ENCODE measurements at places on chromosomes 5 and 9. TPM values are rescaled to one million over a fixed set of nuclear protein-coding genes. Genes with fewer than 3 reads are reported as not detected.

The WNT8A gene
- total RNA-seq: not detected

The SLC25A2 gene
- total RNA-seq: 0.18 TPM

The MLANA gene
- total RNA-seq: not detected

The SELENOP gene
- 131 TPM for total RNA-seq

The EQTN gene
- not detected for total RNA-seq

The C9orf153 gene
- 0.18 TPM for total RNA-seq

The ARHGEF37 gene
- total RNA-seq: 0.57 TPM

The PCDHB2 gene
- total RNA-seq: 1.6 TPM

The WDR38 gene
- not detected for total RNA-seq

The DMRT2 gene
- total RNA-seq: under 0.01 TPM

The HAVCR2 gene
- 0.09 TPM for total RNA-seq

The SGTB gene
- 12.0 TPM for total RNA-seq

The GDA gene
- total RNA-seq: not detected

The MYMK gene
- total RNA-seq: not detected

The GPR151 gene
- not detected for total RNA-seq

The ANAPC2 gene
- 15.2 TPM for total RNA-seq

The CCL27 gene
- not detected for total RNA-seq

The MEF2C gene
- 4.7 TPM for total RNA-seq

The ZNG1F gene
- 3.3 TPM for total RNA-seq

The LMAN2 gene
- total RNA-seq: 488 TPM

The SGCD gene
- 9.2 TPM for total RNA-seq

The PRR7 gene
- total RNA-seq: 2.7 TPM

The GMCL2 gene
- not detected for total RNA-seq

The ISOC1 gene
- total RNA-seq: 15.5 TPM

The PCDHB13 gene
- 0.28 TPM for total RNA-seq

The APC gene
- total RNA-seq: 32.4 TPM

The SLIT3 gene
- total RNA-seq: 18.5 TPM

The ADRA1B gene
- total RNA-seq: 0.14 TPM

The TRIO gene
- total RNA-seq: 121 TPM

The TOR1B gene
- total RNA-seq: 22.3 TPM

The OBP2B gene
- total RNA-seq: not detected

The BHMT2 gene
- 3.4 TPM for total RNA-seq

The NR5A1 gene
- total RNA-seq: not detected

The POLE3 gene
- total RNA-seq: 18.8 TPM

The TRIM23 gene
- total RNA-seq: 30.7 TPM

The AMBP gene
- total RNA-seq: 0.28 TPM

The CNOT6 gene
- 7.6 TPM for total RNA-seq

The SLC45A2 gene
- total RNA-seq: 0.14 TPM

The CDH9 gene
- total RNA-seq: 0.18 TPM

The UGT3A1 gene
- total RNA-seq: not detected

The SPIN1 gene
- 100 TPM for total RNA-seq

The ADAMTS12 gene
- total RNA-seq: 34.2 TPM

The KIF20A gene
- total RNA-seq: 8.8 TPM

The ENHO gene
- not detected for total RNA-seq

The SV2C gene
- not detected for total RNA-seq

The INSL6 gene
- not detected for total RNA-seq
